ENCODE measurements at places on chromosomes 3 and 15.

DNA sequence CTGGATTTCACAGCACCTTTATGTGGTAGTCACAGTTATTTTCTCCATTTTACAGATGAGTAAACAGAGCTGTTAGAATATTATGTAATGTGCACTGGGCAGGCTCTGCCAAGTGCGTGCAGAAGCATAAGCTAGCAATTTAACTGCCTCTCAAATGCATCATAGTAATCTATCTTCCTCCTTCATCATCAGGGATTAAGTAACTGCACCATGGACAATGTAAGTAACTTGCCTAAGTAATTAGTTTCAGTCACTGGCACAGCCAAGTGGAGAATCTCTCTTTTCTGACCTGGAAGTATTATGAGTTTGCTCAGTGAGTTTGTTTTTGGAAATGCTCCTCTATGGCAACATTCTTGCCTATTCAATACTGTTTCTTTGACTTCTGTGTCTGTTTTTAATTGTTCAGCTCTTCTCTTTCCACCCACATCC, 260.5 kb downstream of the PTPRG start:
- no peak for DNase-seq

GRCh38 chr15:66852064-66852905, 150.2 kb downstream of the SMAD6 start:
- DNase-seq, result no peak

DNA sequence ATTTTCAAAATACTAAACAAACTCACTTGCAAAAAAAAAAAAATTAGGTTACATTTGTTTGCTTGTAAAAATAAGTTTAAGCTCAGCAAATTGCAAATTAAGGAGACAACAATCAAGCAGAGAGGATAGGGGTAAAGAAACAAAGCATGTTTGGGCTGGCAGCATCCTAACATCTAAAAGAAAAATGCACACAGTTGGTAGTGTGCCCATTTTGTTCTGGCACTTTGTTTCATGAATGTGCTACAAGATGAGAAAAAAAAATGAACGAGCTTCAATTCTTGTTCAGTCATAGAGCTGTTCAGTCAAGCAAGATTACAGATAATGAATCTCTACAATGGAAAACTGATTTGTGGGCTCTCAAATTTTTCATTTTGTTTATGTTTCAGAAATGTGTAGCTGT, 17.7 kb upstream of the ZBBX start:
- DNase-seq, result no peak

- DNase-seq, result no peak
Measured at GRCh38 chr15:51493892-51494291, 128.7 kb downstream of the DMXL2 start.

DNA sequence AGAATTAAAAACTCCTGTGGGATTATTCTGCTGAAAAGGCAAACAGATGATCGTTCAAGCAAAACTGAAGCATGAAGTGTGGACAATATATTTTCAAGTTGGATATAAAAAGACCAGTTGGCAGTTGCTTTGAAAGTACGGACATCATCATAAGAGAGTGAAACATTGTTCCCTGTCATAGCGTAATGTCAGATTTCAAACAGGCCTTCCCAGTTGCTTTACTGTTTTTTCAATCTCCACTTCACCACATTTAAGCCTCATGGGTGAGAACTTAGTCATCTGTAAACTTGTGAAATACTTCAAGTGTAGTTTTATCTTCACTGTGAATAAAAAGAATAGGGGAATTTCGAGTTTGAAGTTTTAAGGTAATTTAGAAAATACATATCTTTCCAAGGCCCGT, 435.1 kb upstream of the CNTN3 start:
- DNase-seq, result no peak

- DNase-seq, result no peak
Measured at GRCh38 chr15:69217381-69217780, 56.9 kb downstream of the GLCE start.

DNA sequence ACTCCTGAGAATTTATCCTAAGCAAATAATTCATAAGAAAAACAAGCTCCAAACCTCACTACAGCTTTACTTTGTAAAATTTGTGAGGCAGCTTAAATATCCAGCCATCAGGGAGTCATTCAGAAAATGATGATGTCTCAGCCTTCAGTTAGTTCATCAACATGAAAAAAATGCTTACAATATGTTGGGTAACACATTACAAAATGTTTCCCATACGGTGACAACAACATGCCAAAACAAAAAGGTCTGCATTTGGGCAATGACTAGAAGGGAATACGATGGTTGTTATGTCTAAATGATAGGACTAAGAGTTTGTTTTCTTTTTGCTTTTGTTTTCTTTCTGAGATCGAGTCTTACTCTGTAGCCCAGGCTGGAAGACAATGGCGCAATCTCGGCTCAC, 47.0 kb upstream of the CFAP161 start:
- DNase-seq, result no peak

- no peak for DNase-seq
Measured at GRCh38 chr3:125120379-125121122, 64.8 kb upstream of the HEG1 start.

Data from CD4-positive, alpha-beta T cell treated with Interleukin-15 for 4 hours (primary cell).